Breast epithelium (tissue), 4 donors: ENCODE measurements at places on chromosomes 1 and 21.

DNA sequence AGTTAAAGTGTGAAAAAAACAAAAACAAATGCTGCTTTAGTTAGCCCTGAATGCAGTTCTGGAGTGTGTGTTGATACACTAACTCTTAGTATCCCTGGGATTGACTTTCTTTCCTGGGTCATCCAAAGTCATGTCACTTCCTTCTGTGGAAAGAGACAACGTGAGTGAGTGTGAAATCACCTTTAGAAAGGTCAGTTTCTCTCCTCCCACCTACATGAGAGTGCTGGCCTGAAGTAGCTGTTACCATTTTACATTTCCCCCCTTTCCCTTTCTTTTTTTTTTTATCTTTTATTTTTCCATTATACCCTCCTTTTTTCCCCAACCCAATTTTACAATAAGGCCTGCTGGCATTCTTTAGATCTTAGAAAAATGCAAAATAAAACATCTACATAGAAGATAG is 55.2 kb downstream of the CENPF start:
- no peak for DNase-seq

DNA sequence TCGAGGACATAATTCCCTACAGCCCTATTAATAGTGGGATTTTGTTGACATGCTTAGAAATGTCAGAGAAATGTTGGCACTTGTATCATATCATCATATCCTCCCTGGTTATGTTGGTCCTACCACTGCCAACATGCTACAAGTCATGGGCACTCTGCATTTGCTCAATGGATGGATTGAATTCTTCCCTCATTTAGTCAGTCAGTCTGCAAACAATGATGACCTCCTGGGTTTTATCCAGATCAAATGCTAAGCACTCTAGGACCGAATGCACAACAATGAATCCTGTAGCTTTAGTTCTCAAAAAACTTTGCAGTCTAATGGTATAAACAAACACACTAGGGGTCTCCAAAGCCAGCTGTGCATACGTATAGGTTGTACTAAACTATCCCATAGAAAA is 357.2 kb upstream of the DPYD start:
- DNase-seq, result no peak

GRCh38 chr1:18711536-18712251 is 81.0 kb downstream of the PAX7 start:
- no peak for DNase-seq

DNA sequence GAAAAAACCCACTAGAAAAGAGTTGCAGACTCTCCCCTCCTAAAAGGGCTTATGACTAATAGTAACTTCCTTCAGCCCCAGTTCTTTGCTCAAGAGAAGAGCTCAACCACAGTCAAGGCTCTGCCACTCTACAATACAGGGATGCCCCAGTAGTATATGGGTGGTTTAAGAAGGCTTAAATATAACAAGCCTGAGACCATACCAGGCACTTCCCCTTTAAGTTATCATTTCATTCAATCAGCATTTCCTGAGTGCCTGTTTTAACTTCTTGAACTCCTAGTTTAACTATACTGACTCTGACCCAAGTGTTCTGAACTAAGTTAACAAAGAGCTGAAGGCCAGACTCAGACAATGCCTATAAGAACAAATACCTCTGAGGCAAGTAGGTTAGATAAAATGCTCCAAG is 19.8 kb downstream of the PRPF38A start:
- no peak for DNase-seq

- DNase-seq, result no peak
Measured at GRCh38 chr1:242787968-242788367, 263.5 kb upstream of the PLD5 start.

DNA sequence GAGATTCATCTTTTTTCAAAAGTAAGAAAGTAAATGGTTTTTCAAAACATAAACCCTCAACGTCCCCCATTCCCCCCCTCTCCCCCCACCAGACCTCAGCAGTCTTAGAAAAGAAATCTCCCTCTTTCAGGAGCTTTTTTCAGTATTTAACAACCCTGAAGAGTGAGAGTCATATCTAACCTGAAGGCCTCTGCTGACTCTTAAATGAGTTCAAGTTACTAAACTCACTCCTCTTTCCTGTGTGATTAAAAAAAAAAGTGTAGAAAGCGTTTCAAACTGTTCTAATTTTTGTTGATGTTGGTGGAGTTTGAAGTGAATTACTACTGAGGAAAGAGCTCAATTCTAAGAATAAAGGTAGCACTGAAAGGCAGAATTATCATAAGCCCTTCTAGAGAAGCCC is 93.7 kb downstream of the VAV3 start:
- DNase-seq, result no peak

- no peak for DNase-seq
Measured at GRCh38 chr1:6770751-6771440, 14.4 kb upstream of the CAMTA1 start.

DNA sequence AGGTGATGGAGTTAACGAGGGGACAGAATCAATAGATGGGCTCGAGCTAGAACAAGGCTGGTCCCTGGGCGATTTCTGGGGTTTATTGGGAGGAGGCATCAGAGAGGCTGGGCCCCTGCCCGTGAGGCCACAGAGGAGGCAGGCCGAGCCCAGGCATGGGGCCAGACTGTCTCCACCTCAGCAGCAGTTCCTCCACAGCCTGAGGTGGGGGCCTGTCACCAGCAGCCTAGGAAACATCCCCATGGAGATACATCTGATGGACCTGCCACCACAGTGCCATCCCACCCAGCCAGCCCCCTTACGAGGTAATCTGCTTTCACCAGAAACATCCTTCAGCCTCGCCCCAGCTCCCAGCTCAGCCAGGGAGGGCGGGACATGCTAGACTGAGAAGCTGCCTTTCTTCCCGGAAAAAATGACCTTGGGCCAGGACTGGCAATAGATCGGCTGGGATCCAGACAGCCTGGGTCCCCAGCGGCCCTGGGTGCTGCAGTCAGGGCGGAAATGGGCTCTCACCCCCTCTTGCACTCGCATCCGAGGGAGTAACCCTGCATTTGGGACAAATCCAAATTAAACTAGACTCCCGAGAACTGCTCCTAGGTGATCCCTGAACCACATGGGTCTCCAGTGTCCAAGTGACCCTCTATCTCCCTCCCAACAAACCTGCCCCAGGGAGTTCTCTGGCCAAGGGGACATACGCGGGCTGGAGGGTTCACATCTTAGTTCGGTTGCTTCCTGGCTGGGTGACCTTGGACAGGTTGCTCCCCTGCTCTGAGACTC is 10.0 kb upstream of the EPHA8 start:
- no peak for DNase-seq

GRCh38 chr1:23720256-23720995 is 22.8 kb upstream of the ELOA start:
- DNase-seq, result no peak

DNA sequence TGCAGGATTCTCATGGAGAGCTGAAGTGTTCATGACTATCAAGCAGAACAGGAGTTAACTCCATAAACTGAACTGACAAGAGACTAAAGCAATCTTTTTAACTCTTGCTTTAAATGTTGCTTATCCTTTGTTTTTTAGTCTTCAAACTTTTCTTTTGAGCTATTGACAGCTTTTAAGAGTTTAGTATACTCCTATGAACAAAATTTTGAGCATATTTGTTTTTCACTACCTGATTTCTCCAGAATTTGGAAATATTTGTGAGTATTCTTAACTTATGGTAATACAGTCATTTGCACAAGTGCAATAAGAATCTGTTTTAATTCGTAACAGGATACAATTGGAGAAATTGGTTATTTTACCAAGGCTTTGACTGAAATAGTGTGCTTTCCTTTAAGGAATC is 7.2 kb downstream of the DNAI4 start:
- DNase-seq, result no peak

DNA sequence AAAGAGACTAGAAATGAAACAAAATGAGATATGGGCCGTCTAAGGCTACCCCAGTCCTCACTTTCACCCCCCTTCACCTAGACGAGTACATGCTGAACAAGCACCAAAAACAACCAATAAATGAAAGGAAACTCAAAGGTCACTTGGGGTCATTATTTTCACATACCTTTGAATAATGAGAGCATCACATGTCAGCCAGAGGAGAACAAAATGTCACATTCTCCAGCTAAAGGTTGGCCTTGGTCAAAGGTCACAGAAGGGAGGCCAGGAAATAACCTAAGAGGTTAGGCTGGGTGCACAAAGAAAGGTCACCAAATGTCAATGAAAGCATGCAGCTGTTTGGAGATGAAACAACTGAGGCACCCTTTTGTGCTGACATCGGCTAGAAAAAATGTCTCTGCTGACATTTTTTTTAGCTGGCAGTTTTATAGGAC is 288.7 kb upstream of the USP25 start:
- no peak for DNase-seq

DNA sequence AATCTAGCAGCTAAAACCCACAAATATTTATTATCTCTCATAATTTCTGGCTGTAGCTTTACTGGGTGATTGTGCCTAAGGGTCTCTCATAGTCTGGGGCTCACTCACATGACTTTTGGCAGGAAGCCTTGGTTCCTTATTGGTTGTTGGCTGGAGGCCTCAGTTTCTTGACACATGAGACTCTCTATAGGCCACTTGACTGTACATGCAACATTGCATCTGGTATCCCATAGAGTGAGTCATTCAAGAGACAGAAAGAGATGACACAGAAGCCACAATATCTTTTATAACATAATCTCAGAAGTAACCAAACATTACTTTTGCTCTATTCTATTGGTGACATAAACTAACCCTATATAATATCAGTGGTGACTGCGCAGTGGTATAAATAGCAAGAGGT is 128.5 kb upstream of the HNRNPU start:
- no peak for DNase-seq

- DNase-seq, result no peak
Measured at GRCh38 chr1:7931446-7931812, 9.2 kb downstream of the TNFRSF9 start.

DNA sequence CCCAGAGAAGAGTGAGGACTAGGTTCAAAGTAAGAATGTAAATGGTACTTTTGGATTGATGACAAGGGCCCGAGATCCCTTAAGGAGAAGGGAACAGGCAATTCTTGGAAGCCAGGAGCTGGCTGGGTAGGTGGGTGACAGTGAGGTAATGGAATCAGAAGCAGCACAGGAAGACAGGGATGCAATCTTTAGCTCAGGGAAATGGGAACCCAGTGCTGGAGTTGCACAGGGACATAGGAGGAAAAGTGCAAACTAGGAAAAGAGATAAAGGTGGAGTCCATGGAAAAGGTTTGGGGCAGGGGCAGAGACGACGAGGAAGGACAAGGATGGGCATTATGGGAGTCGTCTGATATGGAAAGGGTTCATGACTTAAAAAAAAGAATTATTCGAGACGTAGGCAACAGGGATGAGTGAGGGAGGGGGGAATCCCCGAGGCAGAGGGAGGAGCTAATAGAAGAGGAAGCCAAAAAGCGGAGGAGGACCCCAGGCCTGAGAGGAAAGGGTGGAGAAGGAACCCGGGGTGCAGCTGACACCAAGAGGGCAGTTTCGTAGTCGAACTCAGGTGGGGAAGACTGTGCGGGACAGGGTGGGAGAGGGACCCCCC is 495 bp downstream of the PI4KB start:
- no peak for DNase-seq

DNA sequence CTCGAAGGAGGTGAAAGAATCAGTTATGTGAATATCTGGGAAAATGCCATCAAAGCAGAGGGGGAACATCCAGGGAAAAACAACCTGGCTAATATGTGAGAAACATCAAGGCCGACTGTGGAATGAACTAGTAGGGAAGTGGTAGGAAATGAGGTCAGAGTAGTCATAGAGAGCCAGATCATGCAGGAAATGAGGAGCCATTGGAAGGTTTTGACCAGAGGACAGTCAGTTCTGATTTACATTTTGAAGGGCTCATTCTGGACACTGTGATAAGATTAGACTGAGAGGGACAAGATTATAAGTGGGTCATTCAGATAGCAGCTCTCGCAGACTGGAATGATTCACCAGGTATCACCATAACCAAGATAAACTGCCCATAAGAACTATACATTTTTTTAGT is 63.7 kb downstream of the SYT14 start:
- no peak for DNase-seq

- peak; percentile 90 for DNase-seq
Measured at GRCh38 chr1:228902781-228903433, 167.6 kb downstream of the RHOU start.

GRCh38 chr21:34201001-34201400 is 127.6 kb downstream of the MRPS6 start:
- no peak for DNase-seq
